ENCODE measurements at places on chromosomes 2 and 18.

- DNase-seq: no peak
These were observed 86.4 kb downstream of the BIN1 start for GRCh38 chr2:127020536-127020935.

DNA sequence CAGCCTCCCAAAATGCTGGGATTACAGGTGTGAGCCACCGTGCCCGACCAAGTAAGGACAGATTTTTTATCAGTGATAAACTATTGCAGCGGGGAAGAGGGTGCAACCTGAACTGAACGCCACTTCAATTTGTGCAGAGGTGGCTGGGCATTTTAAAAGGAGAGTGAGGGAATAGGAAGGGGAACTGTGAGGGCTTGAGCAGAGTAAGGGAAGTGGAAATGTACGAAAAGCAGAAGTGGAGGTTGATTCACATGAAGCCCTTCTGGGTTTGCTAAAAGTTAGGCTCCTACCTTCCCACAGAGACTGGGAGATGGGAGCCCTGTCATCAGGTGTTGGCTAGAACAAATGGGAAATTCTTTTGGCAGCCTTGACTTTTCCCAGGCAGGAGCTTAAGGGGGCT is 6.1 kb downstream of the STK11IP start:
- no peak for DNase-seq

GRCh38 chr18:23723121-23723520 is 33.9 kb downstream of the LAMA3 start:
- no peak for DNase-seq

- no peak for DNase-seq
These were observed 134.2 kb downstream of the MYO1B start for GRCh38 chr2:191379375-191379774.

DNA sequence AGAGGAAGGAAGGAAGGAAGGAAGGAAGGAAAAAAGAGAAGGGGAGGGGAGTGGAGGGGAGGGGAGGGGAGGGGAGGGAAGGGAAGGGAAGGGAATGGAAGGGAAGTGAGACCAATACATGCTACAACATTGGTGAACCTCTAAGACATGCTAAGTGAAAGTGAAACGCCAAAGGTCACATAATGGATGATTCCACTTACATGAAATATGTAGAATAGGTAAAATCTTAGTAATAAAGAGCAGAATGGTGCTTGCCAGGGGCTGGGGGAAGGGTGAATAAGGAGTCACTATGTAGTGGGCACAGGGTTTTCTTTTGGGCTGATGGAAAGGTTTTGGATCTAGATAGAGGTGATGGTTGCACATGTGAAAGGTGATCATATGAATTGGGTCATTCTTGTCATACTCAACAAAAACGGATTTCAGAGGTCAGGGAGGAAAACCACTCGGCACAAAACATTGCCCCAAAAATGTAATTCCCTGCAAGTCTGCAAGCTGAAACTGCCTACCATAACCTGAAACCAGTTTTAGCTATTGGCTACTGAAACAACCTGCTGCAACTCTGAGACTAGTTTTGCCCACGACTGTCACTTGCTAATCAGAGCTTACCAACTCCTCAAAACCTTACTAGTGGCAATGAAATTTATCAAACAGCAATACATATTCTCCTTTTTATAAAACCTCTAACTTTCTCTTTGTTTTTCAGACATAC is 59.2 kb downstream of the CCDC141 start:
- no peak for DNase-seq

DNA sequence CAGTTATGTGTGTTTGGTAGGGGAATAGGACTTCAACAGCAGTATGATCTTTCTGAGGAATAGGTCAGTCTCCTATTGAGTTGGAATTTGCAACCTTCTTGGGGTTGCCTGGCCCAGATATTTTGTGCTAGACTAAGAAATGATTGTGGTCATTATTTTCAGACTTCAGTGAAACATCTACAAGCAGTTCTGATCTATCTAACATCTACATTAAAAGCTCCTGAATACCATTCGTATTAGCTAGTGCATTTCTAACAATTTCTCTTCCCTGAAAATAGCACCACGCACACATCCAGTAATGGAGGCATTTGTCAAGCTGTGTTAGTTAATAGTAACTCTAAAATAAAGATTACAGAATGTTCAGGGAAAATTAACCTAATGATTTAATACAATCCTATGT is 179.3 kb downstream of the FIGN start:
- no peak for DNase-seq

GRCh38 chr2:179622635-179623300 is 238.6 kb downstream of the ZNF385B start:
- DNase-seq: no peak

- no peak for DNase-seq
These were observed 306.7 kb downstream of the SETBP1 start for GRCh38 chr18:44987371-44987770.

GRCh38 chr2:85423525-85423924 is 5.0 kb downstream of the SH2D6 start:
- no peak for DNase-seq

DNA sequence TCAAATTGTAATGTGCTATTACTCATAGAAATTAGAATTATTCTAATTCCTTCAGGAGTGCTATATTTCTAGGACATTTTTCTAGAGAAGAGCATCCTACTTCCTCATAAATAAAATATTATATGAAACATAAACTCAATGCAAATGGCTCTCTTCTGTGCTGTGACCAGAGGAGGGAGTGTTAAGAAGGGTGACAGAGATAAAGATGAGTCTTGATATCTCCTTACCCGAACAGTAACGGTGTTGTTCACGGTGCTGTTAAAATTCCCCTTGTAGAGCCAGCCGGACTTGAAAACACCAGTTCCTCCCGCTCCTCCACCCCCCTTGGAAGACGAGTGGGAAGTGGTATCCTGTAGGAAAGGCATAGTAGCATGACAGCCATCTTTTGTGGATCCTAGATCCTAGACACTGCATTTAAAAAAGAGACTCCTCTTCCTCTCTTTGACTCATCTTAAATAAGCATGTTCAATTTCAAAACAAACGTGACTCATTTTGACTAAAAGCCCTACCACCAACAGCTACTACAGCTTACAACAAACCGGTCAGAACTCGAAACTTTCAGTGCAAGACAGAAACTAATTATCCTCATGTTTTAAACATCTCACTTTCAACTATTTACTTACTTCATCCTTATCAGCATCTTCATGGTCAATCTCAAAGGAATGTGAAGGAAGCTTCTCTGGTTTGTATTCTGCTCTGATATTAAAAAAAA is 156.3 kb downstream of the DOCK10 start:
- DNase-seq: no peak

DNA sequence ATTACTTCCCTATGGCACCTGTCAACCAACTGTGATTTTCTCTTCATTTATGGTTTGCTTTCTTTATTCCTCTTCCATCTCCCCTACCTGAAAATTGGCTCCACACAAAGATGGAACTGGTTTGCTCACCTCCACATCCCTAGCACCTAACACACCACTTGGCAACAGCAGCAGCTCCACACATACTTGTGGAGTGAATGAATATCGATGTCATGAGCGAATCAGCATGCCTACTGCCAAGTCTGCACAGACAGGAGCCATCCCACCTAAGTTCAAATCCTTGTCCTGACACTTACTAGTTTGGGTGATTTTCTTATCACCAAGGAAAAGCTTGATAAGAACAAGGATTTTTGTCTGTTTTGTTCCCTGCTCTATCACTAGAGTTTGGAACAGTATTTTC is 191.4 kb upstream of the TMEM200C start:
- DNase-seq: no peak

DNA sequence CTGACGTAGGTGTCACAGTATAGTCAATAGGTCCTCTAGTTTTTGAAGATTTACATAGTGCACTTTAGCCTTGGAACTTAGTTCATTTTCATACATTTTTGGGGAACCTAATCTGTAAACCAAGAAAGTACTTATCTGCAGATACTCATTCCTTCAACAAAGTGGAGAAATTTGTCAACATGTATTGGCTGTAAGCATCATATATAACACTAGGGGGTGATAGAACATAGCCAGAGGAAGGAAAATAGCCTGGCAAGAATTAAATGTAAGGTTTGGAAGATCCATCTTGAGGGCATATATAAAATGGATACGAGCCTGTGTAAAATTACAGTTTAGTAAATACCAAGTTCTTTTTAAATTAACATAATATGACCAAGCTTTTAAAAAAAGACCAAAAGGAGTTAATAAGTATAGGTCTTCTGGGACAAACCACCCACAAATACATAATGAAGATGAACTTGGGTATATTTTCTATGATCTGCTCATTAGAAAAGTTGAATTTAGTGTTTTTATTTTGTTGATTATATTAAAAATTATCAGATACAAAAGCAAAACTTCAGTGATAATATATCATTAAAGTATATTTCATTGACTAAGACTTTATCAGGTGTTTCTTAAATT is 18.2 kb downstream of the RPL37A start:
- DNase-seq: no peak

- DNase-seq: no peak
These were observed 58.2 kb downstream of the PMAIP1 start for GRCh38 chr18:59957957-59958356.

DNA sequence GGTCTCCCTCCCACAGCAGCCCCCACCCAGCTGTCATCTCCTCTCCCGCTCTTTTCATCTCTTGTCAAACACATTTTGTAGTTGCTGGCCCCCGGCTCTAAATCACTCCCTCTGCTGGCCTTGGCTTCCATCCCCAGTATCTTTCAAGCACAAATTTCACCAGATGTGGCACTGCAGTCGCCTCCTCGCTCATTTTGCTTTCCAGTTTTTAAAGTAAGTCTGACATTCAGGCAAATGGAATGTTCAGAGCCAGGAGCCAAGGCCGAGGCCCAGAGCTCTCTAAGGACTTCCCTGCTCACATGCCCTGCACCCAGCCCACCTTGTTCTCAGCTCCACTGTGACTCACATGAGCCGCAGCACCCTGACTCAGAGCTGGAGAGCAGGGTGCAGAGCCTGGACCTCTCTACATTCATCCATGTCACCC is 158.4 kb downstream of the GALNT14 start:
- DNase-seq: no peak

DNA sequence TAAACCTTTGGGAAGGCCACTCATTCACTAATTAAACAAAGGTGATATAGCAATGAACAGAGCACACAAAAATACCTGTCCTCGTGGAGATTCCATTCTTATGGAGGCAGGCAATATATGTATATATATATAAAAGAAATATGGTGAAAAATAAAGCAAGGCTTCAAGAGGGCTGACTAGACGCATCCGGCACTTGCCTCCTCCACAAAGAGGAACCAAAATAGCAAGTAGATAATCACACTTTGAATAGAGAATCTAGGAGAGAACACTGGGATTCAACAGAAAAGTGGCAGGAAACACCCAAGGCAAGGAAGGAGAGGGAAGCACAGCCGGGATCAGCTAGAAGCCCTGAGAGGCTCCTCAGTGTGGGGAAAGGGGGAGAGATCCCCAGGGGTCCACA is 218.4 kb upstream of the FOSL2 start:
- no peak for DNase-seq

DNA sequence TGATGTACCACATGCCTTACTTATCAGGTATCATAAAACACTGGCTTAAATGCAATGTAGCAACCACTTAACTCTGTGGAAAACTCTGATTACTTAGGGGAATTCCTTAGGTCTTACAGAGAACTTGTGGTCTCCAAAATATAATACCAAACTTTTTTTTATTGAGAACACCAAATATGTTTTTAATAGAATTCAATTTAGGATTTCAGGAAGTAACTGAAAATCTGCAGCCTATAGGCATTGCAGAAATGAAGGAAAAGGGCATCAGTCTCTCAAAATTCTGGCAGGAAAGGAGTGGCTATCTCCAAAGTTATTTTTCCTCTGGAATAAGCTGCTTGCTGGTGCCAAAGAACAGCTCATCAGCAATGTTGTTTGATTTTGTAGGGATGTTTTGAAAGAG is 105.3 kb upstream of the UGP2 start:
- no peak for DNase-seq

DNA sequence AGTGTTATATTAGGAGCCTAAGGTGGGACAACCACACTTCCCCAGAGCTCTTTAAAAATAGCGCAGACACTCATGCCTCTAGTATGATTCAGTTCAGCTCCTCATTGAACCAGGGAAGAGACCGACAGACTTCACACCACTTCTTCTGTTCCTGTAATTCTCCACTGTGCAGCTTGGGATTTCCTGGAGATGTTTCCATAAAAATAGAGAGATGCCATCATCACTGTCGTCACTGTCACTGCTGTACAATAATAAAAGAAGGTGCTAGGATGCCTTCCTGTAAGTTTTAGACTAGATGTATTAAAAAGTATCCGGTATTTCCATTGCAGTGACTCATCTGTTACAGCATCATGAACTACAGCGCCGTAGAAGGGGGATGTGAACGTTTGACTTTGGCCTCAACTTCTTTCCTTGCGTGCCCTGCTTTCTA is 110.9 kb downstream of the FAM210A start:
- DNase-seq: no peak

DNA sequence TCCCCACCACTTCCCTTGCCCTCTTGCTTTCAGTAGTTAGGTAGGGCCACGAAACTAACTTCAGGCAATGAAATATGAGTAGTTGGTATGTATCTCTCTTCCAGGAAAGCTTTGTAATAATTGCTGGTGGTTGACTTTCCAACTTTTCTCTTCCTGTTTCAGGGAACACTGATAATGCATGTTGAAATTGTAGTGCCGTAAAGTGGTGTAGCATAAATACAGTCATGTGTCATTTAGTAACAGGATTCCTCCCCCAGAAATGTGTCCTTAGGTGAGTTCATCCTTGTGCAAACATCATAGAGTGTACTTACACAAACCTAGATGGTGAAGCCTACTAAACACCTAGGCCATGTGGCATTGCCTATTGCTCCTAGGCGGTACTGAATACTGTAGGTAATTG is 429.2 kb downstream of the PID1 start:
- no peak for DNase-seq

DNA sequence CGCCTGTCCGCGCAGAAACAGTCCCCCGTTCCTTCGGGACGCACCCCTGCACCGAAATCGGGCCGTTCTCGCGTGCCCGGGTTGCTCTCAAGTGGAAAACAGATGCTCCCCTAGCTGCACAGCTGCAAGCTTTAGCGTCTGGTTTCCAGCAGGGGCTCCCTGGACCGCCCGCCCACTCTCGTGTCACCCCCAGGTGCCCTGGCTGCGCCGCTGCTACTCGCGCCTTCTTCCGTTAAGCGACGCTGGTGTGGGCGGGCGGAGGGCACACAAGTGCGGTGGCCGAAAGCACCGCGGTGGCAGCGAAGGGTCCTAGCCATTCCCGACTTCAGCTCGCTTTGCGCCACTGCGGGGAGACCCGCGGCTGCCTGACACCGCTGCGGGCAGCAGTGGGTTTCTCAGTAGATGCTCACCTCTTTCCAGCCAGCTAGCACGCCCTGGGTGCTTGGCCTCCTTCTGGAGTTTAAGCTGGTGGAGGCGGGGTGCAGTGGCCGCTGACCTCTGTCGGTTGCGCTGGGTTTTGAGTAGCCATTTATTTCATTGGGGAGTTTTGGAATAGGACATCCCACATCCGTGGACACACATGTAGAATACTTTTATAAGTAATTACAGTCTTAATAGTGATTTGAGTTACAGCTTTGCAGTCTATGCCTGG is 806 bp downstream of the ZNF407 start:
- DNase-seq: peak; percentile 56

GRCh38 chr2:127231130-127231865 is 11.2 kb upstream of the CYP27C1 start:
- DNase-seq: no peak
